ENCODE measurements at places on chromosomes 3 and 15.

GRCh38 chr3:57681691-57682090 is 11.2 kb downstream of the DENND6A start:
- DNase-seq = no peak

- no peak for DNase-seq
Observed at GRCh38 chr15:55327387-55327786, 8.4 kb downstream of the PIGB start.

DNA sequence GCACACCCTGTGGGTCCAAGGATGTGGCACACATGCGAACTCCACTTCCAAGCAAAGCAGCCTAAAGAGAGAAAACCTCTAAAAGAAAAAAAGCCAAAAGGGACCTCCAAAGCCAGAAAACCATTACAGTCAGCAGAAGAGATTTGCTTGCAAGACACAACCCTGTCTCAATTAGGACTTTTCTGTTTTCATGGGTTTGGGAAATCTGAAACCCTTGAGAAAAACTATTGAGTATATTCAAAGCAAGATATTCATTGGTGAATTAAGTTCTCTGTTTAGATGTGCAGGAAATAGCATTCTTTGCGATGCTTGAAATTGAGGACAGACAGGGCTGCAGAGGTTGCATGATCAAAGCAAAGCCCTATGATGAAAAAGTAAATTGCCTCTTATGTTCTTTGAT is 10.2 kb upstream of the LDHAL6B start:
- DNase-seq = no peak

- no peak for DNase-seq
Observed at GRCh38 chr3:150504483-150504882, 41.8 kb downstream of the SERP1 start.

- no peak for DNase-seq
Observed at GRCh38 chr3:56781762-56782161, 20.0 kb downstream of the ARHGEF3 start.

- no peak for DNase-seq
Observed at GRCh38 chr3:121483290-121483689, 62.5 kb downstream of the POLQ start.

- no peak for DNase-seq
Observed at GRCh38 chr3:32759342-32759741, 58.5 kb upstream of the TRIM71 start.

DNA sequence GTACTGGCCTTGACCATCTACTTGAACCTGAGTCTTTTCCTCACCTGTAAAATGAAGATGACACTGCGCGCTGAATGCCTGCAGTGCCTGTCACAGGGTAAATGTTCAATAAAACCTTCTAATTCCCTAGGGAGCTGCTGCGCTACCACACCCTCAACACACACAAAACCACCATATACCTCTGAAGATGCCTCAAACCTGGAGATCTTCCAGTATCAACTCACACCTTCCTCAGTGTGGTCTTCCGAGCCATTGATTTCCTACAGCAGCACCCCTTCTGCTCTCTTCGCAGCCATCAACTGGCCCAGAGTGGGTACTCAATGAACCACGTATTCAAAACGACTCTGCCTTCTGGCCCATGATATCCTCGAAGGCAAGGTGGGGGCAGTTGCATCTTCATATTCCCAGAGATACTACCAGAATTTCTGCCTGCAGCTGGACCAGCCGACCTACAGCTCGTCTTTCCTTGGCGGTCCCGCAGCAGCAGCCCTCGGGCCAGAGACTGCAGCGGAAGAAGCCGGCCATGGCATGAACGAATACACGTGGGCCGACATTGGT is 695 bp downstream of the RPL32 start:
- DNase-seq = no peak

- DNase-seq = no peak
Observed at GRCh38 chr3:109284071-109284470, 32.2 kb downstream of the DPPA2 start.

- DNase-seq = no peak
Observed at GRCh38 chr15:81040757-81041156, 40.0 kb downstream of the TLNRD1 start.

DNA sequence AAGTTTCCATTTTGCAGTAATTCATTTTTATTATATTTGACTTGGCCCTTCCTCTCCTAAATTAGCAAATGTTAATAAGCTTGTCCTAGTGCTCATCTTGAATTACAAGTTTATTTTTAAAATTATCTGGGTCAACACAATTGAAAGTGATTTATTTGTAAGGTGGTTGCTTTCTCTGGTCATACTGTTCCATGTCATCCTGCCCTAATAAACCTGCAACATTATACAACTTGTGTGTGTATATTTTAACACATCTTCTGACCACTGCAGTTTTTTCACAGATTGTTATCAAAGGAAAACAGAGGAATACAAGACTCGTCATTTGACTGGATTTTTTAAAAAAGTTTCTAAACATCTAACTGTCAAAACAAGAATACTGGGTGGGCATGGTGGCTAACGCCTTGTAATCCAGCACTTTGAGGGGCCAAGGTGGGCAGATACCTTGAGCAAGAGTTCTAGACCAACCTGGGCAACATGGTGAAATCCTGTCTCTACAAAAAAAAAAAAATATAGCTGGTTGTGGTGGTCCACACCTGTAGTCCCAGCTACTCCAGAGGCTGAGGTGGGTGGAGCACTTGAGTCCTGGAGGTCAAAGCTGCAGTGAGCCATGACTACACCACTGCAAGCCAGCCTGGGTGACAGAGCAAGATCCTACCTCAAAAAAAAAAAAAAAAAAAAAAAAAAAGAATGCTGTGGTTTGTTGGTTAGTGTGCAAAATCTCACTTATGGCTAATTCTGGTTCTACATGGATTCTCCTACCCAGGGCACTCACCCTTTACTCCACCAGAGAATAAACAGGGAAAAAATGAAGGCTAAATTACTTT is 5.0 kb upstream of the LRRFIP2 start:
- DNase-seq = no peak

GRCh38 chr15:84658788-84659411 is 901 bp upstream of the NMB start:
- no peak for DNase-seq

DNA sequence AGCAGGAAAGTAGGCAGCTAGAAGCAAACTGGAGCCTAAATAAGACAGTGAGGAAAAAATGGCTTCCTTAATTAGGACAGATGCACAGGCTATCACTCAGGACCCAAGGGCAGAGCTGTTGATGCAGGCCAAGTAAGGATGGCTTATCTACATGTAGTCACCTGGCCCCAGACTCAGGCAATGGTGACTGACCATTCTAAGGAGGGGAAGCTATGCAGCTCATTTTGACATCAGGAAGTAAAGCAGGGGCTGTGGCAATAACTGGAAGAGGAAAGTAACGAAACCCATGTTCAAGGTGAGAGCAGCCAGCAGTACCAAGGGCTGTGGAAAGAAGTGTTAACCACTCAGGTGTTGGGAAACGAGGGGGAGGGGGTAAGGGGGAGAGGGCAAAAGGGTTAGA is 16.2 kb downstream of the ACAD11 start:
- no peak for DNase-seq

- DNase-seq = peak; percentile 26
Observed at GRCh38 chr3:14377838-14378169, 24.6 kb upstream of the SLC6A6 start.

DNA sequence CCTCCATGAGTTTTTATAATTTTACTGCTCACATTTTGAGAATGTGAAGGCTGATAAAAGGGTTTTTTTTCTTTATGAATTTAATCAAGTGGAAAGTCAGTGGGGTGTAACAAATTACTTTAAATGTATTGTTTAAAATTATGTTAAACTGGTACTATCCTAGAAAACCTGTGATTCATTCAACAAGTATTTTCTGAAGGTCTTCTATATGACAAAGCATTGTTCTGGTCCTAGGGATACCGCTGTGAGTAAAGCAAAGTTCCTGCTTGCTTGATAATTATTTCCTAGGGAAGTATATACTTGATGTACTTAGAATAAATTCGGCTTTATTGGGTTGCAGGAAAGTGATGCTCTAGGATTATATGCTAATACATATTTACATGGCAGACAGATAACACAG is 152.8 kb upstream of the GOLGA6L4 start:
- no peak for DNase-seq

DNA sequence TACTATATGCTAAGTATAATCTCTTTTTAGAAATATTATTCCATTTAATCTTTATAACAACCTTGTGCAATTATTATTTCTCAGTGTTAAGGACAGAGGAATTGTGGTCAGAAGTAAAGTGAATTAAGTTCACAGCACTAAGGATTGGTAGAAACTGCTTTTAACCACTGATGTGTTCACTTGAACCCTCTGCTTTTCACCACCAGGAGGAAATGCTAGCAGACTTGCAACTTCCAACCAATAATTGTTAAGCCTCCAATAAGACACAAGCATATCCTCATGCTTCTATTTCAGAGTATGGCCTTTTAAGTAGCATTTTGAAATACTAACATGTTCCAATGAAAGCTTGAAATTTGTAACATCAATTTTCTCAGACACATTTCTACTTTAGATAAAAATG is 527.4 kb downstream of the SI start:
- DNase-seq = no peak

- no peak for DNase-seq
Observed at GRCh38 chr3:134877788-134878187, 82.7 kb downstream of the EPHB1 start.

- no peak for DNase-seq
Observed at GRCh38 chr3:101689286-101689685, 2.8 kb upstream of the RPL24 start.

DNA sequence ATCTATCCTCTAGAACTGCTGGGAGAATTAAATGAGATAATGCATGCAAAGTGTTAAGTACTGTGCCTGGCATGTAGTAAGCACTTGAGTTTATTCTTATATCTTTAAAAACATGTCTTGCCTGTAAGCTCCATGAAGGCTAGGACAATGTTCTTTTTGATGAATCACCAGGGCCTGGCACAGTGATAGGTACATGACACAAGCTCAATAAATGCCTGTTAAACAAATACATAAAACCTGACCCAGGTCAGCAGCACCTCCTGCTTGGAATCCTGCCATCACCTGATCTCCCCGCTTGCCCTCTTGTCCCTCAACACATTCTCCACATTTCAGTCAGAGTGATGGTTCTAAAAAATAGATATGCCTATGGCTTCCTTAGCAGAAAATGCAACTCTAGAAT is 186.8 kb downstream of the CHST2 start:
- no peak for DNase-seq

GRCh38 chr3:7710284-7710683 is 791.3 kb upstream of the LMCD1 start:
- DNase-seq = no peak

DNA sequence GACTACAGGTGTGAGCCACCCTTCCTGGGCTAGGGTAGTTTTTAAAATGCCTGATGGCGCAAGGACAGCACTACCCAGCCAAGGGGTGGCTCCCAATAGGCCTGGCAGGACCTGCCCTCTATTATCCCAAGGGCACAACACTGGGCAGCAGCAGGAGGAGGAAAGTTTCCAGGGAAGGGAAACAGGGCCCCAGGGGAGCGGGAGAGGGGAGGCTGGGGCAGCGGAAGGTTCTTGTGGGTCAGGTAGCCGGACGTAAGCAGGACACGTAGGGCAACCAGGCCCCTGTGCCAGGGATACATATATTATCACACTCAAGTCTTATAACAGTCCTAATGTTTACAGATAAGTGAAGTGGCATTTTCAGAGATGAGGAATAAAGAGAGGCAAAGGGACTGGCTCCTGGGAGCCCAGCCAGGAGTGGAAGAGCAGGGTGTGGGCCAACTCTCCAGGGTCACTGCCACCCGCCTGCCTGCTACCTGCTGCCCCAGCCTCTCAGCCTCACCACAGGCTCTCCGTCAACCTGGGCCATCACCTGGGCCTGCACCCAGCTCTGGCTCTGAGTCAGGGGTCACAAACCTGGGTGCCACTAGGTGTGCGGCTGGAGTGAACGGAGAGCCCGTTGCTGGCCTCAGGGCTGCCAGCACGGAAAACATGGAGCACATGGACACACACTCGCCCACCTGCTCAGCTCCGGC is 73.2 kb upstream of the SNRPA1 start:
- no peak for DNase-seq

- DNase-seq = no peak
Observed at GRCh38 chr3:100630664-100631063, 21.3 kb downstream of the ADGRG7 start.

DNA sequence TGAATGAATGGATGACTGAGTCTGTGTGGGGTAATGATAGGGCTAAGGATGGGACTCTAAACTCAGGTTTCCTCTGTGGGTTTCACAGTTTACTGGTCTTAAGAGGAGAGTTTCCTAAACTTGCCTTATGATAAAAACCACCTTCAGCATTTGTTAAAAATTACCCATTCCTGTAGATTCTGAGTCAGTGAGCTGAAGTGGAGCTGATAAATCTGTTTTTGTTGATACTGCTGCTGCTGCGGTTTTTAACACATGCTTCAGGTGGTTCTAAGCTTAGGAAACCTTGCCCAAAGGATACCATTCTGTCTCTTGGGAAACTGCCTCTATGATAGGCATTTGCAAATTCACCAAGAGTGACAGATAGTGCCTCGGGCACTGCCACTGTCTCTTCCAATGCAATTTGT is 52.6 kb downstream of the MECOM start:
- no peak for DNase-seq

- no peak for DNase-seq
Observed at GRCh38 chr3:171890398-171890797, 47.2 kb downstream of the TMEM212 start.

- DNase-seq = no peak
Observed at GRCh38 chr3:197912741-197913476, 37.1 kb upstream of the RPL35A start.

- DNase-seq = no peak
Observed at GRCh38 chr3:23288286-23288685, 85.2 kb downstream of the UBE2E2 start.

GRCh38 chr3:27880969-27881892 is 159.1 kb upstream of the EOMES start:
- DNase-seq = peak; percentile 47

- DNase-seq = no peak
Observed at GRCh38 chr3:27454461-27454860, 29.7 kb downstream of the SLC4A7 start.
